ENCODE measurements at places on chromosomes 12 and 14.

- no peak for DNase-seq
Measured at GRCh38 chr14:99158150-99158549, 113.8 kb downstream of the BCL11B start.

GRCh38 chr12:39375206-39375808 lies 67.6 kb downstream of the KIF21A start:
- no peak for DNase-seq

- no peak for DNase-seq
Measured at GRCh38 chr12:51198568-51199365, 19.1 kb downstream of the POU6F1 start.

- DNase-seq = no peak
Measured at GRCh38 chr14:22842211-22843122, 6.1 kb downstream of the MMP14 start.

DNA sequence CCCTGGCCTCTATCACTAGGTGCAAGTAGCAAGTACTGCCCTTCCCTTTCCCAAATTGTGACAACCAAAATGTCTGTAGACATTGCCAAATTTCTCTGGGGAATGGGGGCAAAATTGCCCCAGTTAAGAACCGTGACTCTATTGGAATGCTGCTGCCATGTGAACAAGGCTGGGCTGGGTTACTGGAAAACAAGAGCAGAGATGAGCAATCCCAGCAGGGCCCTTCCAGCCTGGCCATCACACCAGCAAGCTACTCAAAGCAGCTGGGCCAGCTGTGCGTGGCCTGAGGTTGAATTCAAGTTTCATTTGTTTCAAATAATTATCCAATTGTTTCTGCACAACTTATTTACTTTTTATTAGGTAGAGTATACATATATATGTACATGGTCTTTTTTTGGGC lies 103.4 kb upstream of the PKP2 start:
- DNase-seq = no peak

GRCh38 chr14:32675433-32675832 lies 263.2 kb upstream of the NPAS3 start:
- no peak for DNase-seq

DNA sequence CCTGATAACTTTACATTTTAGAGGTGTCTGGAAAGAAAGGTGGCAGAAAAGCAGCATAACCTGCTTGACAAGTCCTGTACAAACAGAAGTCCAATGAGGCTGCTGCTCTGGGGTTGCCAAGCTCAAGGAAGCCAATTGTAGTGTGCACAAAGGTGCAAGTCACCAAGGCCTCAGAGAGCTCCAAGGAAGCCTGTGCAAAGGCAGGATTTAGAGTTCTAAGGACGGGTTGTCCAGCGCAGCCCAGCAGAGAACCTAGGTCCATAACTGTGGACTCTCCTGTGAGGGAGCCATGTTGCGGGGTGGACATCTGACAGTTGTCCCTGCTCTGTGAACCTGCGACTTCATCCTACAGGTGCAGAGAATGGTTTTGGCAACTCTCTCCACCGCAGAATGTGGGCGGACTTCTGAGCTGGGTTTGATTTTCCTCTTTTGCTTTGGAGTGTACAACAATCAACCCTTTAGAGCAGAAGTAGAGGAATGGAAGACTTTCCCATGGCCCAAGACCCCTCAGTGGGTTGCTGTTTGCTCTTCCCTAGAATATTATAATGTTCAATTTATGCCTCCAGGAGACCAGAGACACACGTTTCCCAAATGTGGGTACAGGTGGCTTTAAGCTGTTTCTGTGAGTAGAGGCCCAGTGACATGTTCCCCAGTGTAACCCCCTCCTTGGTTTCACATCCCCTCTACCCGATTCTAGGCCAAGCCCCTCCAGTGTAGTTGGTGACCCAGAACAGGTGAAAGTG lies 81.0 kb downstream of the ETV6 start:
- peak; percentile 60 for DNase-seq

GRCh38 chr14:81516986-81517797 lies 16.5 kb downstream of the SEL1L start:
- peak; percentile 42 for DNase-seq

GRCh38 chr14:27506272-27506671 lies 908.4 kb upstream of the NOVA1 start:
- no peak for DNase-seq

- DNase-seq = no peak
Measured at GRCh38 chr14:94400422-94400841, 12.0 kb upstream of the SERPINA1 start.

GRCh38 chr14:93033084-93033982 lies 82.4 kb downstream of the ITPK1 start:
- no peak for DNase-seq

DNA sequence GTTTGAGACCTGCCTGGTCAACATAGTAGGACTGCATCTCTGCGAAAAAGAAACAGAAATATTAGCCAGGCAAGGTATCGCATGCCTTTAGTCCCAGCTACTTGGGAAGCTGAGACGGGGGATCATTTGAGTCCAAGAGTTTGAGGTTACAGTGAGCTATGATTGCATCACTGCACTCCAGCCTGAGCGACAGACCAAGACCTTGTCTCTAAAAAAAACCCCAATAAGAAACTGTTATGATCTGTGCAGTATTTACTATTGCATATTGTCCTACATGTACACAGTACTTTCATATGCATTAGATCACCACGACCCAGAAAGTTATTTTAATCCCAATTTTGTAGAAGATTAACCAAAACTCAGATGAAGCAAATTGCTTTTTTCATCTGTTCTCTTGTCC lies 187.5 kb downstream of the PCNX1 start:
- DNase-seq = no peak

DNA sequence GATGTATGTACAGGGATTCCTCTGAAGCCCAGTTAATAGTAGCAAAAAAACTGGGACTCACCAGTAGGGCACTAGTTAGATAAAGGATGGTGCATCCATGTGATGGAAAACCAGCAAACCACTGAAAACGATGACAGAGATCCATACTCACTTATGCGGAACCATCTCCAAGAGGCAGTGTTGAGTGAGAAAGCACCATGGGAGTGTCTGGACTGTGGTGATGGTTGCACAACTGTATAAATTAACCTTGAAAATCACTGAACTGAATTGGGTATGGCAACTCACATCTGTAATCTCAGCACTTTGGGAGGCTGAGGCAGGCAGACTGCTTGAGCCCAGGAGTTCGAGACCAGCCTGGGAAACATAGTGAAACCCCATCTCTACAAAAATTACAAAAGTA lies 53.6 kb upstream of the ZFP36L1 start:
- no peak for DNase-seq

DNA sequence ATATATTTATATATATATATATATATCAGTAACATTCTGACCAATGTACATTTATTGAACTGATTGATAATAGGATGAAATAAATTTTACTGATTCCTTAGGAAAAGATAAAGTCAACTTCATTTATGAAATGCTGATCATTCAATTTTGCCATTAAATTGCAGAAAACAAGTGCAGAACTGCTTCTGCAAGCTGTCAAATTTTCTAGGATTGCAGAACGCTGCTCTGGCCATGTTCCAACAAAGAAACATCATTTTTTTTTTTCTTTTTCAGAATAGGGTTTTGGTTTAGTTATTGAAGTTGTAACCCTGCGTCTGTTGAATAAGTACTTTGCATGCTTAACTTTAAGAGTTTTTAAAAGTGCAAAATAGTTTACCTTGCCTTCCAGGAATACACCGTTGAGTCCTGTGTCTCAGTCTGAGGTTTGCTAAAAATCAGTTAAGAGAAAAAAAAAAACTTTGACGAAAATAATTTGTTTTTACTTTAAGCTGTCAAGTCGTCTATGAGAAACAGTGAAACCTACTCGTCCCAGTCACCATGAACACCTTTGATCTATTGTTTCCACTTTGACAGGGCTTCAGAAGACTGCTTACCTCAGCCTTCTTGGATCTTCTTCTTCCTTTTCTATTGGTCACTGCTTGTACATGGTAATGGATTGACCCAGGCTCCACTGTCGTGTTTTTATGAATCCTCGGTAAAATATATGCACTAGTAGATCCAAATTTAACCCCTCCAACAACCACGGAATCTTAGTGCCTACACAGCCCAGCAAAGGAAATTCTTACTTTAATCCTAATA lies at the start of gene KERA:
Gene KERA (minus strand): TSS at position 657 of the 798 bp plus-strand sequence. CDS start 1,743 bp downstream, outside the sequence.
- DNase-seq = no peak

DNA sequence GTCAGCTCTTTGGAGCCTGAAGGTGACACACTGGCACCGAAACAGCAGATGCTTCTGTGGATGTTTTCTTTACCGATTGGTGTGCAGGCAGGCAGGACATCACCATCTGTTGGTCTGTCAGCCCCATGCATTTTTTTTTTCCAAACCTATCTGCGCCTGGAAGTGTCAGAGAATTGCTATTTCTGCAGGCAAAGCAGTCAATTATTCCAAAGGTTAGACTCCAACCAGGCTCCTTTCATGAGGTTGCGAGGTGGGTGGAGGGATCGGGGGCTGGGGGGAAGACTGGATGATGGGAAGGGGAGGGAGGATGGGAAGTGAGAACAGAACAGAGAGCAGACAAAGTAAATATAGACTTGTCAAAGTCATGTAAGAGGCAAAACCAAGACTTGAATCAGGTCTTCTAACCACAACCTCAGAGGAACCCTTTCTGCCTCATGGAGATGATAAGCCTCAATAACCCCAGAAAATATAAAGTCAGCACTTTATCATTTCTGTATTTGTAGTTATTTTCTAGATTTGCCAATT lies 117.7 kb downstream of the OTOGL start:
- DNase-seq = no peak

GRCh38 chr12:132414634-132415326 lies 75.2 kb upstream of the FBRSL1 start:
- peak; percentile 97 for DNase-seq

DNA sequence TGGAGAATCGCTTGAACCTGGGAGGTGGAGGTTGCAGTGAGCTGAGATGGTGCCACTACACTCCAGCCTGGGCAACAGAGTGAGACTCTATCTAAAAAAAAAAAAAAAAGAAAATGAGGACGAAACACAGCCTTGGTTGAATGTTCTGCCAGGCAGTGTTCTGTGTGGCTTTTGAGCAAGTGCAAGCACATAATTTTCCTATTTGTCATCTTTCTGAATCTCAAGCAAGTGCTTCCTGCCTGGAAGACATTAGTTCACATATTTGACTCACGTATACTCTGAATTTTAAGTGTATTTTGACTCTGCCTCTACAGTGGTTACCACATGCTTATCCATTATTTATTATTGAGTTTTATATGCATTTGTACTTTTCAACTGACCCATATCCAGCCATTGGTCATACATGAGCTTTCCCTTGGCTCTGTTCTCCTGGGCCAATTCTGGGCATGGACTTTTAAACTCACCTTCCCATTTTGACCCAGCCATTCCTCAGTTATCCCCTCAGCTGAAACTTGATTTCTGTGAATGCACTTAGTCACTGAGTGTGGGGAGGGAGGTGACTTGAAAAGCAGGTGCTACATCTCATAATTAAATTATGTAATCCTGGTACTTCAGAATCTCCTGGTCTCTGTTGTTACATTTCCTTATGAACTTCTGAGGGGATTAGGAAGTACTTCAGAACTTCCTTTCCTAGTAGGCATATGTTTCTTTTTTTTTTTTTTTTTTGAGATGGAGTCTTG lies 8.1 kb downstream of the OR10G2 start:
- DNase-seq = no peak
